CD8-positive, alpha-beta memory T cell (primary cell): ENCODE measurements at places on chromosomes 6 and 20.

DNA sequence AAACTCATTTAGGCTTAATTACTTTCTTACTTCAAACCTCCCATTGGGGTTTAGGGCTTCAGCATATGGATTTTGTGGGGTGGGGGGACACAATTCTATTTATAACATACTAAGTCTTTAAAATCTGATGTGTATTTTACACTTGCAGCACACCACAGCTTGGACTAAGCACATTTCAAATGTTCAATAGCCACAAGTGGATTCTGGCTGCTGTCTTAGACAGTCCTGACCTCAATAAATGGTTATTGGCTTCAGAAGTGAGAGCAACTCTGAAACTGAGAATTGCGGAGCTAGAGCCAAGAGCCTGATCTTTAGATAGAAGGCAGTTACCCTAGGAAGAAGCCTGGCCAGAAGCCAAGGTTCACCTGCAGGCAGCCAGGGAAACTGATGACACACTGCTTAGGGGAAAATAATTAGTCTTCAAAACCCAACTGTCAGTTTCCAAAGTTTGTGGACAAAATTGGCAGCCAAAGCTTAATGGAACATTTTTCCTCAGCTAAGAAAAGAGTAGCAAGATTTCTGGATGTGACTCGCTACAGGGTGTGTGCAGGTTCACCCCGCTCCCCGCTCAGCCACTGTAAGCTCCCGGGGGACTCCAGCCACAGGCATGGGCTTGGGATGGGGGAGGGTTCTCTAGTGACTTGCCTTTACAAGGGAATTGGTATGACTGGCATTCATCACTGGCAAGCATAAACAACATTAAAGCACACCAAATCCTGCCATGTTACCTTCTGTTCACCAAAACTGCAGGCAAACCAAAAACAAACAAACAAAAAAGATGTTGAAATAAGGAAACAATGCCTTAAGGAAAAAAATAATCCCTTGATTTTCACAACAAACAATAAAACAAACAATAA, 219.8 kb downstream of the TFAP2A start:
- DNase-seq: no peak

GRCh38 chr20:38892091-38892981, 33.9 kb upstream of the FAM83D start:
- no peak for DNase-seq

DNA sequence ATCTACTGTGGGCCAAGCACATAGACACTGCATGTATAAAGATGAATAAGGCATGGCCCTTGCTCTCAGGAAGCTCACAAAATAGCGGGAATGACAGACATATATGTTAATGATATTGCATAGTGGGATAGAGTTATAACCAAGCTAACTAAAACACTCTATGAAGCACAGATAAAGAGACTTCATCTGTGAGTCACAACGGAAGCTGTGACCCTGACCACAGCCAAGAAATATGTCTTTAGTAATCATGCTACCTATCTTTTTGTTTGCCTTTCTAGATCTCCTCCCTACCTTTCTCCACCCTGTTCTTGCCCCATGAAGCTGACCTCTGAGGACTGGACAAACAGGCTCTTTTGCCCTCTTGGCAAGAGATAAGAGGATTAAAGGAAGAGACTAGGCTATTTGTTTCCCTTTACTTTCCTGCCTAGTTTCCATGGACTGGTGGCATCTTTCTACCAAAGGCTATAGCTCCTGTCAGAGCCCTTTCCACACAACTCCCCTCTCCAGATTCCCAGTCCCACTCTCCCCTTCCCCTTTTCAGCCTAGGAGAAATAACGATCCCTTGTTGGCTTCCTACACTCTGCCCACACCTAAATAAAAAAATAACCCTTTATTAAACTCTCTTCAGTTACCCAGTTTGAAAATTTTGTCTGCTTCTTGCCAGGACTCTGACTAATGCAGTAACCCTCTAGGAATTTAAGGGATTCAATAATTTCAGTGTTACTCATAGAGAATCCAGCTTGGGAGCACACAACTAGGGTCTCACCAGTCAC, 504.9 kb upstream of the MARCKS start:
- no peak for DNase-seq

GRCh38 chr6:84738996-84739865, 25.2 kb downstream of the TBX18 start:
- no peak for DNase-seq

- no peak for DNase-seq
Observed at GRCh38 chr6:2693231-2693630, 57.5 kb downstream of the MYLK4 start.

DNA sequence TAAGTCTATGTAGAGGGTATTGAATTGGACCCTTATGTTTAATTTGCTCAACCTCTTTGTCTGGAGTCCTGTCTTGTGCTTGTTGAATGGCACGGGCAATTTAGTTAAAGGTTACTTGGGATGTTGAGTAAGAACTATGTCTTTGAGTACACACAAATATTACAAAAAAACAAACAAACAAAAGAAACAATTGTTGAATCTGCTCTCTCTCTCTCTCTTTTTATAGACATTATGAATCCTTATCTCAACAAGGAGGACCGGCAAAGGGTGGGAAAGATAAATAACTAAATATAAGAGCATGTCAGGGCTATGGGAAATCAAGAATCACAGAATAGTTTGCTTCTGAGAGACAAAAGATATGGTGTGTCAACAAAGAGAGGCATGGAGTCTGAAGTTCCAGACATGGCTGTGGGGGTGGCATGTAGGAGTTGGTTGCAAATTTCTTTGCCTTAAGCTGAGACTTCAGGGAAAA, 608.6 kb downstream of the UTRN start:
- DNase-seq: no peak

DNA sequence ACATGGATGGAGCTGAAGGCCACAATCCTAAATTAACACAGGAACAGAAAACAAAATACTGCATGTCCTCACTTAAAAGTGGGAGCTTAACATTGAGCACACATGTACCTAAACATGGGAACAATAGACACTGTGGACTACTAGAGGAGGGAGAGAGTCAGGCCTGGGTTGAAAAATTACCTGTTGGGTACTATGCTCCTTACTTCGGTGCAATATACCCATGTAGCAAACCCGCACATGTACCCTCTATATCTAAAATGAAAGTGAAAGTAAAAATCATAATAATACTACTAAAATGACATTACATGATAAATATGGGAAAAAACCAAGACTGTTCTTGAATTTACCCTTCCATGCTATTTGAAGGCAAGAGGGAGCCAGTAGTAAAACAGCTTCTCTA, 1273.8 kb upstream of the ADGRB3 start:
- DNase-seq: no peak

DNA sequence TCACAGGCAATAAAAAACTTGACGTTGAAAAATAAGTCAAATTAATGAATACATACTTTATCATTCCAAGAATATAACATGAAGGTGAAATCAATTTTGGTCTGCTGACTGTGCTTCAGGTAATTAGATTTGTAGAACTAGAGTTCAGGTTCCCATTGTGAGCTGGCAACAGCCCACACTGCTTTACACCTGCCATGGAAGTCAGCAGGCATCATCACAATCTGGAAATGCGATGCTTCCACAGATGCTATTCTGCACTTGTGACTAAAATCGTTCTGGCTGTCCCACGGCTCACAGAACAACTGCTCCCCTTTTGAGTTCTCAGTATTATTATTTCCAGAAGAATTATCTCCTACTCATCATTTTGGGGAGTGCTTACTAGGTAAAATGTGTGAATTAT, 62.6 kb upstream of the THEMIS start:
- DNase-seq: no peak

DNA sequence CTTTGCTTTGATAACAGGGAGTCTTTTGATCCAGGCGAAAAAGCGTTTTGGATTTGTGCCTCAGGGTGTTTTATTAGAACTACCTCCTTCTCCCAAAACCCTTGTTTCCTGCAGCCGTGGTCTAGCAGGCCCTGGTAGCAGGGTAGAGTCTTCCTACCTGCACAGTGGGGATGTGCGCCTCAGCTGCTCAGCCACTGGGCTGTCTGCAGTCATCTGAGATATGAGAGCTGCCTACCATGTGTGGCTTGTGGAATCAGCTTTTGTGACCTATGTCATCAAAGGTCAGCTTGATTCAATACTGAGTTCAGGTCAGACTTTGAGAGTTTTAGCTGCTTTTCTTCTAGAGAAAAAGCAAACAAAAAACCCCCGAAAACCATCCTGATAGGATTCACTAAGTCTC, 279.5 kb downstream of the CLIC5 start:
- DNase-seq: no peak

DNA sequence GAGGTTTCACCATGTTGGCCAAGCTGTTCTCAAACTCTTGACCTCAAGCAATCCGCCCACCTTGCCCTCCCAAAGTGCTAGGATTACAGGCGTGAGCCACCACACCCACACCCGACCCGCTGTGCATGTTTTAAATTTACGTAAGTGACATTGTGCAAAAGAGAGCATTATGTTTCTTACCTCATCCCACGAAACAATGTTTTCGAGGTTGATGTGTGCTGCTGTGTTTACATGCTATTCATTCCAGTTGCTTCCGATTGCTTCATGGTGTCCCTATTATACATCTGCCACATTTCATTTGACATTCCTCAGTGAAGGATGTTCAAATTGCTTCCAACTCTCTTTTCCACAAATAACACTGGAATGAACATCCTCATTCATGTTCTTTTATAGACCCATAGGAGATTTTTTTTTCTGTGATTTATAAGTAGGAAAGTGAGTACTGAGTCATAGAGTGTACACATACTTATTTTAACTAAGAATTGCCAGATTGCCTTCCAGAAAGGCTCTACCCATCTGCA, 403.9 kb upstream of the JARID2 start:
- DNase-seq: no peak

- DNase-seq: no peak
Observed at GRCh38 chr6:85004361-85004995, 240.1 kb upstream of the TBX18 start.

DNA sequence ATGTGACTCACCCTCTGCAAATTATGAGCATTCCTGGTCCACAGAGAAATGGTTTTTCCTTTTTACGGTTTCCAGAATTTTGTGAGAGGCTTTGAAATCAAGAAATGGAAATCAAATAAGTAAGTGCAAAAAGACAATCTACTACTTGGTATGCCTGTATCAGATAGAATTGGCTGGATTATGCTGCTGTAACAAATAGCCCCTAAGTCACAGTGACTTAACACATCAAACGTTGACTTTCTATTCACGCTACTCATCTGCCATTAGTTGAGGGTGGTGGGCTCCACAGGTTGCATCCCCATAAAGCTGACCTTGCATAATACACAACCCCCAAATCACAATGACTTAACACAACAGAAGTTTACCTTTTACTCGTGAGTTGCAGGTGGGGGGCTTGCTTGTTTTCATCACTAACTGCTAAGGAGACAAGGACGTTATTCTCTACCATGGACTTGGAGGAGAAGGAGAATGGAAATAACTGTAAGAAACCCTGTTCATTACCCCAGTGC, 44.4 kb downstream of the TSHZ2 start:
- DNase-seq: no peak

- DNase-seq: no peak
Observed at GRCh38 chr20:35368666-35369423, 42.9 kb downstream of the UQCC1 start.

- DNase-seq: no peak
Observed at GRCh38 chr6:106872049-106872448, 102.5 kb downstream of the CD24 start.

- DNase-seq: no peak
Observed at GRCh38 chr6:153735761-153736160, 303.3 kb upstream of the OPRM1 start.

DNA sequence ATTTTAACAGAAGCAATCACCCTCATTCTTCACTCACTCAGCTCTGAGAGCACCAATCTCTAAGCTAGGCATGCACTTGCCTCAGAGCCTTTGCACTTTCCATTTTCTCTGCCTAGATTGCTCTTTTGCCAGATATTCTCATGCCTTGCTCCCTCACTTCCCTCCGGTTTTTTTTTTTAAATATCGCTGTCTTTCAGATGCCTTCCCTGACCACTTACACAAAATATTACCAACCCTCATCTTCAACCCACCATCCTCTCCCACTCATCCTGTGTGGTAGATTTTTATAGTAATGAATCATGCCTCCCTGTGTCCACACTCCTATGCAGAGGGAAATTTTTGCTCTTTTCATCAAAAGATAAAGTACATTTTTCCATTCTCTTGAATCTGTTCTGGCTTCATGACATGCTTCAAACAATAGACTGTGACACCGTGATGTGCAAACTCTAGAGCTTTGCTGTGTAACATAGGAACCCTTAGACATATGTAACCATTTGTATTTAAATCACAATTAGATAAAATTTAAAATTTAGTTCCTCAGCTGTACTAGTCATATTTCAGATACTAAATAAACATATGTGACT, 437.1 kb downstream of the UTRN start:
- no peak for DNase-seq

- peak; percentile 65 for DNase-seq
Observed at GRCh38 chr20:3101737-3102574, 17.4 kb upstream of the AVP start.

- DNase-seq: no peak
Observed at GRCh38 chr6:71492668-71493067, 204.1 kb downstream of the OGFRL1 start.

DNA sequence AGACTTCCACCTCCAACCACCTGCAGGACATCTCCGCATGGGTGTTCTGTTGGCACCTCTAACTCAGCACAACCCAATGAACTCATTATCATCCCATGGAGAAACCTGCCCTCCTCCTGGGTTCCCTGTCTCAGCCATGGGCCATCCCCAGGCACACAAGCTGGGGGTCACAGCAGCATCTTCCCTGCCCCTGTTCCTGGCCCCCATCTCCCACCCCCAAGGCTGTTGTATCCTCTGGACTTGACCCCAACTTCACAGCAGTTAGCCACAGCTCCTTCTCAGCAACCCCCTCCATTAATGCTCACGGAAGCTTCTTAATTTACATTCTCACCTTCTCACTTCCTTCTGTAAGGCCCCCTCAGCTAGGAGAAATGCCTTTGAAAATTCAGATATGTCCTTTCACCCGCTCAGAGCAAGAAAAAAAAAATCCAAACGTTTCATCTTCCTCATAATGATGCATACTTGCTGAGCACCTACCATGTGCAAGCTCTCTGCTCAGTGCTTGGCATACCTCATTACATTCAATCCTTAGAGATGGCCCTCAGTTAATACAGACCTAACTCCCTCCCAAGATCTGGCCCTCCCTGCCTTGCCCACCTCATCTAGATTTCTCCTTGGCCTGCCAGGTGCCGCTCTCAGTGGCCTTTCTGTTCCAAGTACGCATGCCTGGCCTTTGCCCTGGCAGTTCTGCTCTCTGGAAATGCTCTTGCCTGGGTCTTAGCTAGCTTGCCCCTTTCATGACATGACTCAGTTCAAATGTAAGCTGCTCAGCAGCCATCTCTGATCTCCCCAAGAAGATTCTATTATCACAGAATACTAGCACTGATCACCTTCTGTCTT, 2.5 kb upstream of the NELFCD start:
- DNase-seq: no peak

- DNase-seq: no peak
Observed at GRCh38 chr6:114739656-114740055, 396.8 kb upstream of the HS3ST5 start.
